Lung (tissue), 17 donors: ENCODE measurements at places on chromosomes 4 and X. TPM values are rescaled to one million over a fixed set of nuclear protein-coding genes. Genes with fewer than 3 reads are reported as not detected.
A peak's percentile ranks its signal among the peaks of the same experiment; 100 is the strongest.

Gene SPACA5
- not detected for total RNA-seq

Gene PFKFB1
- total RNA-seq, result 0.34 TPM

Gene MAGEB5
- not detected for total RNA-seq

Gene CLDN34
- total RNA-seq, result 0.34 TPM

Gene HSFX1
- 1.6 TPM for total RNA-seq

Gene GLRB
- total RNA-seq, result 6.9 TPM

Gene PCDH10
- 1.2 TPM for total RNA-seq

Gene TRPC5OS
- not detected for total RNA-seq

Gene PITX2
- not detected for total RNA-seq

Gene NDNF
- total RNA-seq, result 121 TPM

Gene RAB41
- not detected for total RNA-seq

Gene LANCL3
- 2.0 TPM for total RNA-seq

Gene PCSK1N
- total RNA-seq, result 10.7 TPM

Gene TMPRSS11B
- total RNA-seq, result 0.20 TPM

GRCh38 chr4:76622717-76623116, 187.7 kb downstream of the SHROOM3 start:
- no peak for DNase-seq

DNA sequence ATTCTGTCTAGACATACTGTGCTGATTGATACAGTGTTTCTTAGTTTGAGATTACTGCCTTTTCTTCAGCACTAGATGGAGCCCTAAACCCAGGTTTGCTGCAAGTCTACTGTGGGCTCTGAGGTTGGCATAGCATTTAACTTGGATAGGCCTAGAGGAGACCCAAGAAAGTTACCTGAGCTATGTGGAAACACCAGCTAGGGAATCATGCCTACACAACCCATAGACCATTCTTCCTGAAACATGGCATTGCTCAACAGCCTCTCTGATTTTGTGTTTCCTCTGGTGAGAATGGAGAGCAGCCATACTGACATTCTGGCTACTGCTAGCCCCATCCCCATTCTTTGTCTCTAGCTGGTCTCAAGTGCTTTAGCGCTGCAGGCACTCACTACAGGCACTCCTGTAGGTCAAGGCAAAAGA, 287.7 kb upstream of the PCDH18 start:
- DNase-seq, result peak; percentile 20

- no peak for DNase-seq
Observed at GRCh38 chrX:30893206-30893605, 4.2 kb upstream of the TAB3 start.

- DNase-seq, result no peak
Observed at GRCh38 chr4:184762100-184762499, 28.2 kb upstream of the CENPU start.

- DNase-seq, result no peak
Observed at GRCh38 chr4:127145006-127145540, 487.7 kb upstream of the INTU start.

- no peak for DNase-seq
Observed at GRCh38 chr4:97531351-97531750, 611.9 kb downstream of the STPG2 start.

- DNase-seq, result no peak
Observed at GRCh38 chr4:6848717-6849305, 60.8 kb upstream of the TBC1D14 start.

DNA sequence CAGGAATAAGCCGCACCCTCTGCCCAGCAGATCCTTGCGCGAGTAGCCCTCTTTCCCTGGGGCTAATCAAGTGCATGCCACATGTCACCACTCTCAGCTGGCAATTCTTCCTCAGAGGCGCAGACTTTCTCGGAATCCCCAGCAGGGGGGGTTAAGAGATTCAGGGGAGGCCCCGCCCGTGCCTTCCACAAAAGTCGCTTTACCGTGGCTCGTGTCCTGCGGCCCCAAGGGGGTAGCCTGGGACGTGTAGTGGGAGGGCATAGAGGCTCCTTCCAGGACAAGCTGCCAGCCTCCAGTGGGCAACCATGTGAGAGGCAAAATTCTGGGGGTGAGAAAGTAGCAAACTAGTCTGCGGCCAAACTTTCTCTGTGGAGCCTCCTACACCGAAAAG, 652 bp downstream of the SRPX start:
- DNase-seq, result peak; percentile 64

GRCh38 chr4:26701786-26702227, 117.9 kb downstream of the TBC1D19 start:
- DNase-seq, result no peak

DNA sequence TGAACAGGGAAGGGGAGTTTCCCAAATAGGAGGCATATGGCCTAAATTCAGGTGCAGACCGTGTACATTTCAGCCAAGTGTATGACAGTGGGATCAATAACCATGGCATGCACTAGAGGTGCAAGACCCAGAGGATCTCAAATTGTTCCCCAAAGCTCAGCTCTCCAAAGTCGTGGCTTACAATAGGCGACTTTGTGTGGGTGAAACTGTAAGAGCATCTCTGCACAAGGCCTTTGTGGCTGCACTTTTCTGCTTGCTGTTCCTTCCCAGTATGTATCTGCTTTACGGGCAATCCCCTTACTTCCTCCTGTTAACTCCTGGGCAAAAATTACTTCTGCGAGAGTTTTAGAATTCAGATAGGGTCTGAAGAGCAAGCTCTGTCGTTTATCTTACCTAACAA, 518.3 kb upstream of the ZFP42 start:
- no peak for DNase-seq

DNA sequence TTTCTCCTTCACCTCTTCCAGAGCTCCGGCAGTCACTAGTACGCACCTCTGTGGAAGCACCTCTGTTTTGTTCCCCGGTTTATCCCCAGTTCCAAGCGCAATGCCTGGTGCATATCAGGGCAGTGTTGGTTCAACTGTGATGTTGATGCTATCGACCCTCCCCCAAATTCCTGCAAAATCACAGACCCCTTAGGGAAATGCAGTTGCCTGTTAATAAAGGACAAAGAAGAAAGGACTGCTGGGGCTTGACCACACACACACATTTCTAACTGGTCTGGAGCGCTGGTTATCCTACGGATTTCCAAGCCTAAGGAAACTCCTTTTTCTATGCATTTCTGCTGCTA, 530 bp upstream of the NMU start:
- no peak for DNase-seq

- DNase-seq, result no peak
Observed at GRCh38 chr4:81003597-81004111, 26.9 kb upstream of the BMP3 start.

GRCh38 chr4:18203966-18204365, 182.4 kb upstream of the LCORL start:
- no peak for DNase-seq

GRCh38 chrX:2220296-2220695, 280.5 kb downstream of the DHRSX start:
- no peak for DNase-seq

GRCh38 chr4:174263445-174263736, 20.1 kb downstream of the FBXO8 start:
- peak; percentile 4 for DNase-seq

DNA sequence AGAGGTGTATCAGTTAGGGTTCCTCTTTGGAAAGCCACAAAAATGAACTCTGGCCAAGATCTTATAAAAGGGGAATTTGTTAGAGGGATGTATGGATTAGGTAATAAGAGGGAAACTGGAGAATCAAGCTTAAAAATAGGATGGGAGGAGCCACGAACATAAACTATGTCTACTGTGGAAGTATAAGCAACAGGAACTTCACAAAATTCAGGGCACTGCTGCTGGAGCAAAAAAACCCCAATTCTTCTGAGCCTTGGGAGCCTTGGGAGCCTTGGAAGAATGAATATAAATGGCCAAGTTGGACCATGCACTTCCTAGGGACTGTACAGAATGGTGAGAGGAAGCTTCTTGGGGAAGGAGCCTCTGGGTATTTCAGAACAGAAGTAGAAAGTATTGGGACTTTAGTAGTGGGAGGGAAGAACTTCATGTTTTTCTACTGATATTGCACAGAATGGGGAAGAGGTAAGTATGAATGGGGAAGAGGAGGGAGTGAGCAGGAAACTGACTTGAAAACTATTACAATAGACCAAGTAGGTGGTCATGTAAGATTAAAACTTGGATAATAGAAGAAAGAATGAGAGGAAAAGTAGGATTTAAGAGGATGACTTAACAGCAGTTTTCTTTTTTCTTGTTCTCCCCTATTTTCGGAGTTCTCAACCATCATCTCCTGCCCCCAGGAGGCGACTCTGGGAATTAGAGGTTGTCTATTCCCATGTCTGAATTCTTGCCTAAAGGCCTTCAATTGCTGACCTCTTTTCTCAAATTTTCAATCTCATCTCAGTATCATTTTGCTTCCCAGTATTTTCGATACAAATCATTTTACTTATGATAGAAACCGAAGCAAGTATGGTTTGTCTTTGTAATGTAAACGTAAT, 44.4 kb upstream of the TAPT1 start:
- no peak for DNase-seq

- DNase-seq, result no peak
Observed at GRCh38 chrX:46572340-46572936, 1.1 kb upstream of the CHST7 start.

DNA sequence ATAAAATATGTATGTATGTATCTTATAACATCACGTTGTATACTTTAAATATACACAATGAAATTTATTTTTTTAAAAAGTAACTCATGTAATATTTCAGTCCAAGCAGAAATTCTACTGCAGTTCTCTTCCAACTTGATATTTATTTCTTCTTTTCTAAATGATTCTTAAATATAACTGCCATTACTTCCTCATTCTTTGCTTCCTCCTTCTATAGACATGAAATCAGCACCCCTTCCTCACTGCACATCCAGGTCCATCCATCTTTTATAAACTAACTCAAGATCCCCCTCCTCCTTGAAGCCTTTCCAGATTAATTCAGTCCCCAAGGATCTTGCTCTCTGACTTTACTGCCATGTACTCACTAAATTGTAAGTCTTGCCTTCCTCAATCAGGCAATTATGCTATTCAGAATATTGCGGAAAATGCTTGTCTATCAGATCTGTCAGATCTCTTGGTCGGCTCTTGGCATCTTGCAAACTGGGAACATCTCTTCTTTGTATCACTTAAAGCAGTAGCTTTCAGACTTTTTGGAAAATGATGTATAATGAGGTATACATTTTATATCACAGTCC, 3.7 kb downstream of the GPRIN3 start:
- no peak for DNase-seq

DNA sequence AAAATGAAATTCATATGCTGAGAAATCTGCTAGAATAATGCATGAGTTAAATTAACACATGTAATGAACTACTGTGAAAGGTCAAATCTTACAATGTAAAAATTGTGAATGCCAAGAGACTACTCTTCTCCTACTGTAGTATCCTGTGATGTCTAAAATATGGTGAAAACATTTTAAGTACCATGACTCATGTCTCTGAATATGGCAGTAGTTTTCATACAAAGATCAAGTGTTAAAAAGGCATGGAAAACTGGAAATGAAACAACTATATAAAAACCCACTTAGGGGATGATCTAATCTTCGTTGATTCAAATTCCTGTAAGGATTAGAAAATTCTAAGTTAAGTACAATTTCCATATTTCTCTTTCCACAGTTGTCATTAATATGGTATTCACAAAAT, 221.3 kb downstream of the PPP3CA start:
- no peak for DNase-seq

- no peak for DNase-seq
Observed at GRCh38 chrX:48933757-48934156, 14.9 kb upstream of the PIM2 start.

GRCh38 chr4:71765350-71765749, 18.5 kb downstream of the GC start:
- no peak for DNase-seq

DNA sequence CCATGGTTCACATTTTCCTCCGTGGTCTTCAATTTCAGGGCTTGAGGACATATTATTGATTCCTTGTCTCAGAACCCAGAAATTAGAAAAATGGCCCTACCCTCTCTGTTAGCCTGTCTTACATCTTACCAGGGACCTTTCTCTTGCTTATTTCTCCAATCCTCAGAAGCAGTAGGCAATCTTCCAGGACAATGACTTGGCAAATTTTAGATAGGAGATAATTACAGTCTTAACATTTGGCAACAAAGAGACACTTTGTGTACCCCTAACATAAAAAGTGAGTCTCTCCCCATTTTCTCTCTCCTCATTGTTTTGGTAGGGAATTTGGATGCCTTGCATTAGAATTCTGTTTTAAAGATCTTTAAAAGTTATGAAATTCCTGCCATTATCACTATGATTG, 778.1 kb upstream of the SLIT2 start:
- no peak for DNase-seq

DNA sequence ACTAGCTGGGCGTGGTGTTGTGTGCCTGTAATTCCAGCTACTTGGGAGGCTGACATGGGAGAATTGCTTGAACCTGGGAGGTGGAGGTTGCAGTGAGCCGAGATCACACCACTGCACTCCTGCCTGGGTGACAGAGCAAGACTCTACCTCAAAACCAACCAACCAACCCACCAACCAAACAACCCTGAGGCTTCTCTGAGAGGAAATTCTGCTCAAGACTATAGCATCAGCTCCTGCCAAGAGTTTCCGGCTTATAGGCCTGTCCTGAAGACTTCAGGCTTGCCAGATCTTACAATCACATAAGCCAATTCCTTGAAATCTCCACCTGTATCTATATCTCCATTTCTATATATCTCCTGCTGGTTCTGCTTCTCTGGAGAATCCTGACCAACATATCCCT, 173.8 kb upstream of the TBC1D9 start:
- DNase-seq, result no peak

DNA sequence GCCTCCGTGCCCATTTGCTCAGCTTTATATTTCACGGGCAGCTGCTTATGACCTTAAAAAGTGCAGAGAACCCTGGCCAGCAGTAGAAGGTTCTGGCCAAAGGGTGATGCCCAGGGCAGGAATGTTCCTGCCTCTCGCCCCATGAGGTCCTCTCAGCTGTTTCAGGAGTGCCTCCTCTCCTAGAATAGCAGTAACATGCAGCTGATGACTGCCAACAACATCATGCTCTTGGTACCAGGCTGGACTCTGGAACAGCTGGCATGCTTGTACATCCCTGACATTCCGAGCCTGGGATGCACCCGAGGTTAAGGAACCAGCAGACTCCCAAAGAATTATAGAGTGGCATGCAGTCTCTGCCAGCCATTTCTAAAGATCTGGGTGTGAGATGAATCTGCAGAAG, 11.7 kb upstream of the TENM3 start:
- DNase-seq, result no peak
